ENCODE measurements at places on chromosomes 7 and 10.

- no peak for DNase-seq
These were observed 226.9 kb downstream of the ABCA13 start for GRCh38 chr7:48398191-48398590.

- DNase-seq: no peak
These were observed 51.9 kb downstream of the BTAF1 start for GRCh38 chr10:91975438-91975837.

- DNase-seq: peak; percentile 2
These were observed 520 bp downstream of the ELAPOR2 start for GRCh38 chr7:87058744-87059524.

DNA sequence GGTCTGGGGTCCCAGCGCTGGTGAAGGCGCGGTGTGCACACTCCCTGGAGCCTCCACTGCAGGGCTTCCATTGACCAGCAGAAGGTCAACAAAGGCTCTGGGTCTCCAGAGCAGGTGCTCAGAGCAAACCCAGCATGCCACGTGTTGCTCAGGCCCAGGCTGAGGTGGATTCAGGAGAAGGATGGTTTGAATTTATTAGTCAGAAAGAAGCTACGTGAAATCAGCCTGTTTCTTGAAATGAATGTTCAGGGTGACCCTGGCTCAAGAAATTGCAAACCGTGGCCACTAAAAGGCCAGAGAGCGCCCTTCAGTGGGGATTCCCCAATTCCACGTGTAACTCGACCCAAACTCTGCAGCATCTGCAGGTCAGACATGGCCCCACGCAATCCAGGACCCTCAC lies 82.7 kb upstream of the PFKP start:
- DNase-seq: no peak

GRCh38 chr10:115827231-115828009 lies 445.6 kb downstream of the GFRA1 start:
- DNase-seq: no peak

DNA sequence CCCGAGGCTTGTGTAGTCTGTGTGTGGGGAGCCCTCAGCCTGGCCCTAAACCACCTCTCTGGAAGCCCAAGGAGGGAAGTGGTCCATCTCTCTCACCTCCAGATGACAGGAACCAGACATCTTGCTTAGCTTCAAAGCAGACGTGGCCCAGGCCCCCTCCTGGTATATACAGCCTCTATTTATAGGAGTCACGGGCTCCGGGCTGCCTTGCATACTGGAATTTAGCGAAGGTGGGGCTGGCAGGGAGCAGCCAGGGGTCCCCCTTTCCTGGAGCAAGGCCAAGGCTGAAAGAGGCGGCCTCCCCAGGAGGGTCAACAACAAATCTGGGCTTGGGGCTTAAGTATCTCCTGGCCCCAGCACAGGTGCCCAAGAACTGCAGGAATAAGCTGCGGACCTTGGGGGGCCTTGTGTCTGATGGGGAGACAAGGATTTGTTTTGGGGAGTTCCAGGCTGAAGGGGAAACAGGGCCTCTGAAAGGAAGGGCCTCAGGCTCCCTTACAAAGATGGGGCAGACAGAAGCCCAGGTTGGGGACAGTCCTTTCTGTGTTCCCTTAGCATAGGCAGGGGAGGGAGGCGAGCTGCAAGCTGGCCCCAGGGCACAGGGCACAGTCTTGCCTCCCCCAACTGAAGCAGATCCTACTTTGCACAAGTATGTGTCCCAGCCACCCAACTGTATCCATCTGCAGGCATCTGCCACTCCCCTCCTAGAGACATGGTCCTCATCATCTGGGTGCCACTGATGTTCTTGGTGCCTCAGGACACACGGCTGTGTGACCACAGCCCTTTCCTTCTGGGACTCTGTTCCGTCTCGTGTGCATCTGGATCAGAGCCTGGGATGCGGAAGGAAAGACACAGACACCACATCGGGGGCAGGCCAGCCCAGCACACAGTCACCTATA lies 11.9 kb downstream of the ZCCHC24 start:
- no peak for DNase-seq

All from activated CD4-positive, alpha-beta T cell treated with anti-CD3 and anti-CD28 coated beads, Interleukin-2, amount 50 U/mL, for 4 hours (primary cell).